ENCODE measurements at places on chromosomes 1 and 21.

GRCh38 chr1:199945591-199945990, 81.9 kb upstream of the NR5A2 start:
- no peak for DNase-seq

- no peak for DNase-seq
These were observed 156.9 kb downstream of the DHRS3 start for GRCh38 chr1:12460911-12461621.

DNA sequence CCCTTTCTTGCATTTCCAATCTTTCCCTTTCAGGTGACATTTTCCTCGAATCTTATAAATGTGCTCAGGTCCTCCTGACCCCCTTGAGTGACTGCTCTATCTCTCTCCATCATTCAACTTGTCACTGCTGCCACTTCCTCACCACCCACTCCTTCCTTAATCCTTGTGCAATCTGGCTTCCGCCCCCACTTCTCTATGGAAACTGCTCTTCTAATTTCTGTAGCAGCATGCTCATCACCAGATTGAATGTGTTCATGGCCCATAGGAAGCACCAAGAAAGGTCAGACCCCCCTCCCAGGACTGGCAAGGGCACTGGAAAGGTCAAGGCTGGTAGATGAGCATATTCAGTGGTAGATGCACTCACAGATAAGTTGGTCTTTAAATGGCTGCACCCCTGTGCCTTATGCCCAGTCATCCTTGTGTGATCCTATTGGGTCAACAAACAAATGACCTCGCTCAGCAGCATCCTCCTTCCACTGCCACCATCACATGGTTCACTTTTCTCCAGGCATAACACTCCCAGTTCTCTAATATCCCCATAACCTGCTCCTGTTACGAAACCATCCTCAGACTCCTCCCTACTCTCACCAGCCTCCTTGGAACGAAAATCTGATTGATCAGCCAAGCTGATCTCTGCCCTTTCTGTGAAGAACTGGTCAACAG, 288.5 kb upstream of the POU3F1 start:
- DNase-seq = peak; percentile 27

- DNase-seq = no peak
These were observed 803.8 kb downstream of the ADGRL2 start for GRCh38 chr1:82604524-82604923.

DNA sequence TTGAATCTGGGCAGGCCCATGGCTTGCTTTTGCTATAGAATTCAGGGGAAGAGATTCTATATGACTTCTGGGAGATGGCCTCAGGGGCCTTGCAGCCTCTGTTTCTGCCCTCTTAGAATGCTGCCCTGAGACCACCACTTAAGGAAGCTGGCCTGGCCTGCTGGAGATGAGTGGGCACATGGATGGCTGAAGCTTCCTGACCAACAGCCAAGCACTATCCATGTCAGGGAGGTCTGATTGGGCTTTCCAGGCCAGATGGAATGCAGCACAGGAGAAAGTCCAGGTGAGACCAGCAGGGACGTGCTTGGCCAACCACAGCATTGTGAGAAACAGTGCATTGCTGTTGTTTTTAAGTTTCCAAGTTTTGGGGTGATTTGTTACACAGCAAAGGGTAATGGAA, 308.1 kb downstream of the PTPRU start:
- DNase-seq = no peak

- no peak for DNase-seq
These were observed 58.3 kb downstream of the SIM2 start for GRCh38 chr21:36757196-36757595.

Measured in stimulated activated naive CD8-positive, alpha-beta T cell treated with anti-CD3 and anti-CD28 coated beads, Interleukin-15, Interleukin-2, amounts not matched to agents 100 U/mL and 50 U/mL, for 24 hours (primary cell).